ENCODE measurements at places on chromosomes 6 and 20. TPM values are rescaled to one million over a fixed set of nuclear protein-coding genes. Genes with fewer than 3 reads are reported as not detected.

GRCh38 chr20:59697068-59697467, 92.7 kb downstream of the PHACTR3 start:
- H3K27me3 ChIP-seq: no peaks in the 10 kb centered on the region
- no peaks in the 10 kb centered on the region for H3K36me3 ChIP-seq
- H3K4me3 ChIP-seq: no peak overlapping the region
- H3K27ac ChIP-seq: no peak overlapping the region

GRCh38 chr6:37068356-37069270, 63.2 kb downstream of the FGD2 start:
- no peaks in the 10 kb centered on the region for H3K36me3 ChIP-seq
- H3K27ac ChIP-seq: no peak overlapping the region
- no peaks in the 10 kb centered on the region for H3K27me3 ChIP-seq

DNA sequence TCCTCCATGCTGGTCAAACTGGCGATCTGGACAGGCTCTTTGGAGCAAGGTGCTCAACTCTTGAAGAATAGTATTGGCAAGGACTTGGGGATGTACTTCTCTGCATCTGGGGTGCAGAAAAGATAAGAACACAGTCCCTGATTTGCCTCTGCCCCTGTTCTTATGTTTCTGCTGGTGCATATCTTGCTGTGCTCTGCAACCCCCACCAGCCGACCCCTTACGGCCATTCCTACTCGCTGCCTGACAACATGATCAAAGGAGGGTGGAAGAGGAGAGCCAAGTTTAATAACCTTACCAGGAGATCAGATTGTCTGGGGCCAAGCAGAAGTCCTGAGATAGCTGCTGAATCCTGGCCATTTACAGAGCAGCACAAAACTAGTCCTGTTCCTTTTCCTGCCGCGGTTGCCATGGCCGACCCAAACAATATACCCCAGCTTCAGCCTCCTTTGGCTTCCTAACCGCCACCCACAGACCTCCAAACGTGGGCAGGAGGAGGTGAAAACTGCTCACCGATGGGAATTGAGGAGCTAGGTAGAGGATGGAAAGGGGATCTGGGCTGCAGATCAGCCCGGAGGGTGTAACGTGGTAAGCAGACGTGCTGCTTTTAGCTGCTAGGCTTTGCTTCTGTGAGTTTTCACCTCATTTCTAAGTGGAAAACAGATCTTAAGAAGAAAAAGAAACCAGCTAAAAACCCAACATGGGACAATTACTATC, 60.9 kb downstream of the ATXN1 start:
- H3K36me3 ChIP-seq: no peaks in the 10 kb centered on the region
- DNase-seq: peak; percentile 14
- H3K27ac ChIP-seq: peak overlapping the region; percentile 23
- H3K4me3 ChIP-seq: peak overlapping the region; percentile 44
- H3K27me3 ChIP-seq: no peaks in the 10 kb centered on the region
- peaks cover 10% of the 10 kb centered on the region for H3K4me1 ChIP-seq

- no peaks in the 10 kb centered on the region for H3K27me3 ChIP-seq
- H3K4me1 ChIP-seq: no peaks in the 10 kb centered on the region
- no peak for DNase-seq
- H3K27ac ChIP-seq: no peak overlapping the region
- H3K36me3 ChIP-seq: no peaks in the 10 kb centered on the region
Measured at GRCh38 chr20:15440049-15440820, 1102.8 kb upstream of the FLRT3 start.

- no peaks in the 10 kb centered on the region for H3K36me3 ChIP-seq
- no peak for DNase-seq
- peaks cover 21% of the 10 kb centered on the region for H3K27me3 ChIP-seq
- H3K4me1 ChIP-seq: no peaks in the 10 kb centered on the region
Measured at GRCh38 chr20:58229198-58229798, 845 bp upstream of the ANKRD60 start.

DNA sequence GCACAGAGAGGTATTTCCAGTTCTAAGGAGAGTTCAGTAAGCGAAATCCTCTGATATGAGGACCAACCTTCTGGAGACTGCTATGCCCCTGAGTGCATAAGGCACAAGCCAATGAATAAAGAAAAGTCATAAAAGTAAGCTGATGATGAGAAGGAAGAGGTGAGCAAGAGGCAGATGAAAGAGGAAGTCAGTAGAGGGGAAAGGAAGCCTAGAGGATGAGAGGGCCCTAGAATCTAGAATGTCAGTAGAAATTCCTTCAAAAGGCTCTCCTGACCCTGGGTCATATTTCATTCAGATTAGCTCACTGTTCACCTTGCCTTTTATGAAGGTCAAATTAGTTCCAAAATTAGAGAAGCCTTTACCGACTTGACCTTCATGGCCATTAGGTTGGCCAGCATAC, 209.2 kb downstream of the CD83 start:
- no peaks in the 10 kb centered on the region for H3K27me3 ChIP-seq
- DNase-seq: no peak
- no peaks in the 10 kb centered on the region for H3K4me1 ChIP-seq
- no peak overlapping the region for H3K27ac ChIP-seq
- no peaks in the 10 kb centered on the region for H3K36me3 ChIP-seq

DNA sequence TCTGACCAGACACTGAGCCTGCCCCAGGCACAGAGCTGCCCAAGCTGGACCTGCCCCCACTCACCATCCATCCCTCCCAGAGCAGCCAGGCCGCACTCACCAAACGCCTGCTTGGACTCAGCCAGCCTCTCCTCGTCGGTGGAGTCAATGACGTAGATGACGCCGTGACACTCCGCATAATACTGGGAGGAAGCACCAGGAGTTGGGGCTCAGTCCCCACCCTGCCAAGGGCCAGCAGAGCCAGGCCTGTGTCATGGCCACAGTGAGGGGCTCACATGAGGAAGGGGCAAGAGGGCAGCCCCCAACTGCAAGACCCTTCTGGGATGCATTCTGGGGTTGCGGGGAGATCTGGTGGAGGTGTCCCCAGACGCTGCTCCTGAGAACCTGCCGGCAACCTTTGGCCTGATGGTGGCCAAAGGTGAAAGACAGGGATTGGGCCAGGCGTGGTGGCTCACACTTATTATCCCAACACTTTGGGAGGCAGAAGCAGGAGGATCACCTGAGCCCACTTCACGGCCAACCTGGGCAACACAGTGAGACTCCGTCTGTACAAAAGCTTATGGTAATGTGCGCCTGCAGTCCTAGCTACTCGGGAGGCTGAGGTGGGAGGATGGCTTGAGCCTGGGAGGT, 5.6 kb downstream of the ARFRP1 start:
- no peak overlapping the region for H3K27ac ChIP-seq
- DNase-seq: no peak
- H3K4me3 ChIP-seq: no peak overlapping the region
- no peaks in the 10 kb centered on the region for H3K27me3 ChIP-seq

GRCh38 chr6:82113231-82113630, 134.3 kb downstream of the IBTK start:
- no peak for DNase-seq
- H3K27me3 ChIP-seq: peaks cover 3% of the 10 kb centered on the region
- no peak overlapping the region for H3K4me3 ChIP-seq

DNA sequence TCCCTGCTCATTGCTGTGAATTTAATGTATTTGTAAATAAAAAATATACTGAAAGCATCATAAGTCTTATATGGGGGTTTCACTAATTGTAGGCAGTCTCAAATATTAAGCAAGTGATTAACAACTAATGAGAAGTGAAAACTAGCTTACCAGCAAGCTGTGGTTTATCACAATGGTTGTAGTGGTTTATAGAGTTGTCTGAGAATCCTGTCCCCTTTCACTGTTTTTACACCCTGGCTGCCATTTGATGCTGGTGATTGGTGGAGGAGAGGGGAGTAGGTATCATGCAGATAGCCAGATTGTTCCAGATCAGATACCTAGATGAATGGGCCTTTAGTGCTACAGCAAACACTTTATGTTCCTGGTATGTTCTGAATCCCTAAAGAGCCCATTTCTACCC, 6.0 kb downstream of the MKKS start:
- H3K36me3 ChIP-seq: no peaks in the 10 kb centered on the region
- no peak overlapping the region for H3K4me3 ChIP-seq
- H3K27me3 ChIP-seq: no peaks in the 10 kb centered on the region
- H3K27ac ChIP-seq: no peak overlapping the region
- DNase-seq: no peak

DNA sequence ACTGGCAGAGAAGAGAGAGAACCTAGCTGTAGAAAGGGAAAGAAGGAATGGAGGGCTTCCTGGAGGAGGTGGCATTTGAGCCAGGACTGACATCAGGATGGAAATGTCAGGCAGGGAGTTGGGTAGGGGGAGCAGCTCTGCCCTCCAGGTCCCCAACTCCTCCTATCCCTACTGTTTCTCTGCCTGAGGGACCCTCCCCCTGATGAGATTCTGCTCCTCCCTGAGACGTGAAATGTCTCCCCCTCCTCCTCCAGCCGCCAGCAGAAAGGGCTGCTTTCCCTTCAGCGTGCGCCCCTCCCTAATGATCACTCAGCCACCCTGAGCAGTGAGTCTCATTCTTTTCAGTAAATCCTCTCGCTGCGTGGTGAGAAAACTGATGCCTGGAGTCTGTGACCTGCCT, 40.6 kb downstream of the HLA-DPB1 start:
- DNase-seq: no peak
- no peaks in the 10 kb centered on the region for H3K27me3 ChIP-seq
- no peaks in the 10 kb centered on the region for H3K36me3 ChIP-seq

DNA sequence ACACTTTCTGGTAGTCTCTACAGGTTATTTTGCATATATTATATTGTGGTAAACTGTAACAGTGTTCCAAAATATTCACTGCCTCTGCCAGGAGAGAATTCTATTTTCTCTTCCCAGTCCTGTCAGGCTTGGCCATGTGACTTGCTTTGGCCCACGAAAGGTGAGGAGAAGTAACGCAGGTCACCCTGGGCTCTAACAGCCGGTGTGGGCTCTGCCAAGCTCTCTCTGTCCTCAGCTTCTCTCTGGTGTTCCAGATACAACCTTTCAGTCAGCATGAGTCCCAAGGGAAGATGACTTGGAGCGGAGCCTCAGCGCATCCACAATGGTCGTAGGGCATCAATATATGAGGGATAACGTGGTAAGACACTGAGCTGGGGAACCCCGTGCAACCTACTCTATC, 113.0 kb upstream of the RREB1 start:
- H3K4me1 ChIP-seq: no peaks in the 10 kb centered on the region
- no peaks in the 10 kb centered on the region for H3K27me3 ChIP-seq
- no peak overlapping the region for H3K4me3 ChIP-seq
- no peaks in the 10 kb centered on the region for H3K36me3 ChIP-seq
- no peak for DNase-seq

GRCh38 chr6:21752054-21752811, 158.7 kb downstream of the SOX4 start:
- no peak for DNase-seq
- no peaks in the 10 kb centered on the region for H3K4me1 ChIP-seq
- H3K27me3 ChIP-seq: no peaks in the 10 kb centered on the region

DNA sequence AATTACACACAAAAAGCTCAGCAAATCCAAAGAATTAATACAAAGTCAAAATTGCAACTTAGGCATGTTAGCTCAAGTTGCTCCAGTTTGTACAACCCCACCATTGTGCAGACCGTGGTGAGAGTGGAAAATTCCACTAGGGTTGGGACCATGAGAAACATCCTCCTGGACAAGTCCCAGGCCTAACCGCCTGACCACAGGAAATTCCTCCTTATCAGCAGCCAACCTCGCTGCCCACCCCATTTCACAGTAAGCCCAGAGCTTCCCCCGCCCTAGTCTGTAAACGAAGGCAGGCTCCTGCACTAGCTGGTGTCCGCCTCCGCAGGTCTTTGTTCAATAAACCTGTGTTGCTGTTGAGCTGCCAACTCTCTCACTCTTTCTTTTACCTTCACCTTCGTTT, 1023.3 kb downstream of the EYS start:
- no peak overlapping the region for H3K27ac ChIP-seq
- H3K27me3 ChIP-seq: no peaks in the 10 kb centered on the region
- DNase-seq: no peak
- no peaks in the 10 kb centered on the region for H3K36me3 ChIP-seq

DNA sequence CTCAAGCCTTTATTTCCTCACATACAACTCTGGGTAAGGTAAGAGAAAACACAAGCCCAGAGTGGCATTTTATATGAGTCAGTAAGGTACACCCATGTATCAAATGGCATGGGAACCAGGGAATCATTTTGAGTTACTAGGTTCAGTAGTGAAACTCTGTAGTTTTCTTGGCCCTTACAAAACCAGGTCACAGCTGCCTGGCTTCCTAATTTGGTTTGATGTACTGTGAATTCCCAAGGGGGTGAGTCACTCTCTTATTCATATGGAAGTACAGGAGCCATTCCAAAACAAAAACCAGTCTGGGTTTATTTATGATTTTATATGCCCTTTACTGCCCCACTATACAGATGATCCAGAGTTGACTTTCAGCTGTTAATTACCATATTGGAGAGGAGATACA, 70.7 kb downstream of the PDE7B start:
- H3K4me1 ChIP-seq: no peaks in the 10 kb centered on the region
- no peaks in the 10 kb centered on the region for H3K27me3 ChIP-seq
- H3K4me3 ChIP-seq: no peak overlapping the region
- no peak overlapping the region for H3K27ac ChIP-seq

TCF15 gene
- total RNA-seq: not detected

TMEM200A gene
- not detected for total RNA-seq

NKX2-2 gene
- total RNA-seq: not detected

RIMS1 gene
- total RNA-seq: not detected

KCNK15 gene
- not detected for total RNA-seq

KIF25 gene
- total RNA-seq: 0.86 TPM

TREM1 gene
- total RNA-seq: 15.9 TPM
